ENCODE measurements at places on chromosomes 1 and 21. TPM values are rescaled to one million over a fixed set of nuclear protein-coding genes. Genes with fewer than 3 reads are reported as not detected.

The RC3H1 gene
- 50.3 TPM for total RNA-seq

DNA sequence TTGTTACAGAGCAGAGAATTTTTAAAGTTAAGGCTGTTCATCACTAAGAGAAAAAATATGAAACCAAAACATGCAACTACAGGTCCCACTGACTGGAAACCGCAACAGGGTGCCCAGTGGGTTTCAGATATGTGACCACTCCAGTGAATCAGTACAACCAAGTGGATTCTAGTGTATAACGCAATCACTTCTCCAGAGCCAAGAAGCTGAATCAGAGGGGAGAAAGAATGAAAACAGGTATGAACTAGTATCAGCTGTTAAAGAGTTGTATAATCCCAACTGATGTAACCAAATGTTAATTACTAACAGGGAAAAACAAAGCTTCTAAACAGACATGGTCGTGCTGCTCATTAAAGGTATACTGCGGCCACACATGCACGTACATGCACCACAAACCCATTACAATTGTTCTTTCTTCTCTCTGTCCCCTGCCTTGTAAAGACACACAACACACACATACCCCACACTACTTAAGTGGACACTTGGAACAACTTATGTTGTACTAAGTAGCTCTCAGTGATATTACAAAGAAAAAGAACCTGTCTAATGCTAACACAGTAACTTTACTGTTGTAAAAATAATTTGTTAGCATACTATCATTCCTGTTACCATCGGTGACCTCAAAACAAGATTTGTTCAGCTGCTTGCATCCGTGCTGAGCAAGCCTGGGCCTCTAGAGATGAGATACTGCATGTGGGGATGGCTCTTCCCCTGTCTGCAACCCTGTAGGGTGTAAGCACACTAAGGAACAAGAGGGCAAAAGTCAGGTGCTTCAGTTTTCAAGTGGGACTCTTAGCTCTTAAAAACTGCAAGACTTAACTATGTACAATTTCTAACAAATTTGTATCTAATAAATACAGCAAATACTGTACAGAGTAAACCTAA lies 74.2 kb downstream of the PTPN14 start:
- H3K4me3 ChIP-seq: no peak overlapping the region
- no peaks in the 10 kb centered on the region for H3K4me1 ChIP-seq
- no peak overlapping the region for H3K27ac ChIP-seq

- H3K36me3 ChIP-seq: no peaks in the 10 kb centered on the region
- H3K4me1 ChIP-seq: no peaks in the 10 kb centered on the region
- DNase-seq: no peak
- no peak overlapping the region for H3K27ac ChIP-seq
These were observed 77.6 kb upstream of the RGS18 start for GRCh38 chr1:192080684-192081083.

GRCh38 chr1:96362623-96363022 lies 359.0 kb upstream of the PTBP2 start:
- no peak overlapping the region for H3K4me3 ChIP-seq
- no peak overlapping the region for H3K27ac ChIP-seq

The C8A gene
- total RNA-seq: not detected

- H3K4me1 ChIP-seq: no peaks in the 10 kb centered on the region
- H3K27ac ChIP-seq: no peak overlapping the region
- H3K4me3 ChIP-seq: no peak overlapping the region
- DNase-seq: no peak
- H3K36me3 ChIP-seq: no peaks in the 10 kb centered on the region
- no peaks in the 10 kb centered on the region for H3K27me3 ChIP-seq
These were observed 359.0 kb downstream of the RGS7 start for GRCh38 chr1:240998024-240998423.

DNA sequence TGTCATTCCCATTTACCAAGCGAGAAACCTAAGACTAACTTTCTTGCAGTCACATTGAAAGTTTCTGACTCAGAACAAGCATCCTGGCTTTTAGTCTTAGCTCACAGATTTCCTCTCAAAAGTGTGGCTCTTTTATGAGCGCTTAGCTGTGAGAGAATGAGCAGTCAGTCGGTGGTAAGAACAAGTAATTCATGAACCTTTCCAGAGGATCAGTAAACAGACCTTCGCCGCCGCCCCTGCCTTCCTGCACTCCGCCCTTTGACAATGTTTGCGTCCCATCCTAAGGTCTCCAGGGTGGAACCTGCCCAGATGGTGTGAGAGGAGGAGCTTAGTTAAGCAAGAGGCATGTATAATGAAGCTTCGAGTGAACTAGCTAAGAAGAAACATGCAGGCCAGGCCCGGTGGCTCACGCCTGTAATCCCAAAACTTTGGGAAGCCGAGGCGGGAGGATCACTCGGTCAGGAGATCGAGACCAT lies 142.4 kb downstream of the GLUL start:
- no peaks in the 10 kb centered on the region for H3K27me3 ChIP-seq
- no peak overlapping the region for H3K27ac ChIP-seq
- no peaks in the 10 kb centered on the region for H3K36me3 ChIP-seq

DNA sequence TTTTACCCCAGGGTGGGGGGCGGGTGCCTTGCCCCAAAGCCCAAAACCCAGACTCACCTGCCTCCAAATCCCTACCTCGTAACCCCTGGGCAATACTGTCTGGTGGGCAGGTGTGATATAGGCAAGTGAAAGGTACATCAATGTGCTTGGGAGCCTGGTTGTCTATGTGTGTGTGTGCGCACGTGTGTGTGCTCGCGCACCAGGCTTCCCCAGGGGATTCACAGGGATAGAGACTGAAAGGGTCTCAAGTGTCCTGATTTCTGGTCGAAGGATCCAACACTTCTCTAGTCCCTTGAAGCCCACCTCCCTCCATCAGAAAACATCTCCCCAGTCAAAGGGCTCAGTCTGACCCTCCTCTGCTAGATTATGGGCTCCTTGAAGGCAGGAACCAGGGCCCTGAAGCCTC lies 28.9 kb upstream of the EPB41 start:
- H3K4me1 ChIP-seq: peaks cover 66% of the 10 kb centered on the region
- H3K27me3 ChIP-seq: no peaks in the 10 kb centered on the region
- no peak overlapping the region for H3K4me3 ChIP-seq
- peak overlapping the region; percentile 68 for H3K27ac ChIP-seq

GRCh38 chr1:67469431-67469830 lies 39.2 kb upstream of the SERBP1 start:
- DNase-seq: no peak
- H3K27ac ChIP-seq: no peak overlapping the region
- no peaks in the 10 kb centered on the region for H3K27me3 ChIP-seq
- H3K4me3 ChIP-seq: no peak overlapping the region

The SELE gene
- total RNA-seq: not detected

DNA sequence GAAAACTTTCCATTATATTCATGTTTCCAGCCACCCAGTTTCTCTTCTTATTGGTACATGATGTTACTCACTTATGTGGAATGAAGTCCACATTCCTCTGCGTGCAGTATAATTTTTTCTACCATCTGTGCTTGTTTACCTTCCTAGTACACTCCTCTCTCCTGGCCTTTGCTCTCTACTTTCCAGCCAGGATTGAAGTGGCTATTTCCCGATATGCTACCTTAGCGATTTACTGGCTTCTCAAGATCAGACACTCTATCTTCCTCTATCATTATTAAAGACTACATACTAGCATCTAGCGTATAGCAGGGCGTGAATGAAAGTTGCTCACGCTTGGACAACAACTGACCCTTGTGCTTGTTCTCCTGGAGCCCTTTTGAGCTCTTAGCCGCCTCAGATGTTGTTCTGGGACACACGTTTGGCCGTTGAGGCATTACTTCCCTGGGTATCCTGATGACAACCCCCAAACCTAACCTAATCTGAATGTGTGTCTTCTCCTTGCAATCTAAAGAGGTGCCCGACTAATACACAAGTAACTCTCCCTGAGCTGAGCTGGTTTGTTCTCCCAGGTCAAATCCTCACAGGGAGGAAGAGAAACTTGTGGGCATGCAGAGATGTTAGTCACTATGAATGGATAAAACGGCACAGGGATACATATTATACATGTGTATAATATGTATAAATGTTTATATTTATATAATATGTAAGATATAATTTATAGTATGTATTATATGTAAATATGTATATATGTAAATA lies 13.4 kb upstream of the MTARC2 start:
- no peak for DNase-seq
- no peak overlapping the region for H3K4me3 ChIP-seq
- H3K4me1 ChIP-seq: peaks cover 3% of the 10 kb centered on the region
- no peaks in the 10 kb centered on the region for H3K27me3 ChIP-seq
- H3K36me3 ChIP-seq: no peaks in the 10 kb centered on the region

GRCh38 chr1:10657088-10657847 lies 139.2 kb downstream of the CASZ1 start:
- H3K36me3 ChIP-seq: peaks cover 11% of the 10 kb centered on the region
- no peaks in the 10 kb centered on the region for H3K27me3 ChIP-seq
- H3K27ac ChIP-seq: no peak overlapping the region
- no peak for DNase-seq

The LHX4 gene
- 0.03 TPM for total RNA-seq

The PTAFR gene
- 0.37 TPM for total RNA-seq

The KRTAP13-2 gene
- not detected for total RNA-seq

The SLC45A3 gene
- 0.35 TPM for total RNA-seq

DNA sequence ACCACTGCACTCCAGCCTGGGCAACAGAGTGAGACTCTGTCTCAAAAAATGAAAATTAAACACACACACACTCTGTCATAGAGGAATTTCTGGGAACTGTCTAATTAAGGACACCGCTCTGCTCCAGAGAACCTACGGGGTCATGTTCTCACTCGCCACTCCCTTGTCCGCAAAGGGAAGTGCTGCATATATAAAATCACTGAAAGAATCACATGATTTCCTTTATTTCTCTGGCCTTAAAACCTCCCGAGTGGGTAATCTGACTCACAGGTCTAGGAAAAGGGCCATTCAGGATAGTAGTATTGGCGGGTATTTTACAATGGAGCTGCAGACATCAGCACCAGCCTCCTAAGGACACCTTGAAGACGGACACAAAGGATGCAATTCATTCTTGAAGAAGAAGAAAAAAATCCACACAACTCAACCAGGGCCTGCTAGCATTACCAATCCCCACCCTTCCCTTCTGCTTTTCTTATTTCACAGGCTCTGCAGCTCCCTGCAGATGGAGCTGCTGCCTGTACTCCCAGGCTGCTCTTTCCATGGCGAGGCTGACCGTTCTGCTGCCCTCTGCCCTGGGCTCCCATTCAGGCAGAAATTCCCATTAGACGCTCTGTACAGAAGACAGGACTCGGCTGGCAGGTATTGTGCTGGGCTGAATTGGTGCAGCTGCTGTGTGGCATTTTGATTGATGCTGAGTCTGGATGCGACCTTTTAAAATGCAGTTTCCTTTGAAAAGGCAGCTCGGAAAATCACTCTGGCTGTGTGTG lies 53.3 kb upstream of the FAM89A start:
- no peak overlapping the region for H3K27ac ChIP-seq
- H3K4me1 ChIP-seq: no peaks in the 10 kb centered on the region

DNA sequence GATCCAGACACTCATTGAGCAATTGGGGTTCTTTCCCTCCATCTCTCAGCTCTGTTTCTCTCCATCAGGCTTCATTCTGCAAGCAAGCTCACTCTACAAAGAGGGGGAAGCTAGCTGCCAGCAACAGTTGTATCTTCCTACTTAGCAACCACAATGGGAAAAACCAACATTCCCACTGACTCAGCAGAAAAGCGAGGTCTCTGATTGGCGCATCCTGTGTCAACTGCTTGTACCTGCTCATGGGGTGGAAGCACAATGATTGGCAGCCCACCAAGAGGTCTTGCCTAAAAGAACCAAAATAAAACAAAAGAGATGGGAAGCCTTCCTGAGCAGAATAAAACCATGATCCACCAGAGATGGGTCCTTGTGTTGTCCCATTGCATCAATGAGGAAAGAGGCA lies 4.0 kb upstream of the CDA start:
- peaks cover 5% of the 10 kb centered on the region for H3K4me1 ChIP-seq
- peaks cover 2% of the 10 kb centered on the region for H3K27me3 ChIP-seq

The SDC3 gene
- total RNA-seq: 0.95 TPM

GRCh38 chr1:41975850-41976569 lies 57.3 kb upstream of the HIVEP3 start:
- no peak overlapping the region for H3K27ac ChIP-seq
- no peaks in the 10 kb centered on the region for H3K27me3 ChIP-seq
- DNase-seq: no peak
- no peak overlapping the region for H3K4me3 ChIP-seq
- no peaks in the 10 kb centered on the region for H3K36me3 ChIP-seq

GRCh38 chr1:197399755-197400521 lies 131.9 kb downstream of the CRB1 start:
- H3K4me3 ChIP-seq: no peak overlapping the region
- H3K4me1 ChIP-seq: no peaks in the 10 kb centered on the region
- H3K27ac ChIP-seq: no peak overlapping the region

DNA sequence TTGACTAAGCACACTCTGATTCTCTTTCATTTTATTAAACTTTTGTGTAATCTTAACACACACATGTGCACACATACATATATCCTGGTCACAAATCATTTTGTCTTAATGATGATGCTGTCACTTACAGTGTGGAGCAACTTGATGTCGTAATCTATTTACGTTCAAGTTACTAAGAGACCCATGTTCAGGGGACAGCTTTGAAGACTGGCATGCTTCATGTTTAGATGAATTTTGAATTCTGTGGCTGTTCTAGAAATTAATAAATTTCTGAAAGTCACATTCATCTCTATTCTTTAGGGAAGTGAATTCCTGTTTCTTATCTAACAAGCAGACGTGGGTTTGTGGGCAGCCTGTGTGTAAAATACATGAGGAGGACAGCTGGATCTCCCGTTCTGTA lies 1637.8 kb downstream of the PLA2G4A start:
- no peak for DNase-seq
- no peak overlapping the region for H3K4me3 ChIP-seq
- H3K27ac ChIP-seq: no peak overlapping the region
- H3K36me3 ChIP-seq: no peaks in the 10 kb centered on the region
- H3K27me3 ChIP-seq: no peaks in the 10 kb centered on the region

DNA sequence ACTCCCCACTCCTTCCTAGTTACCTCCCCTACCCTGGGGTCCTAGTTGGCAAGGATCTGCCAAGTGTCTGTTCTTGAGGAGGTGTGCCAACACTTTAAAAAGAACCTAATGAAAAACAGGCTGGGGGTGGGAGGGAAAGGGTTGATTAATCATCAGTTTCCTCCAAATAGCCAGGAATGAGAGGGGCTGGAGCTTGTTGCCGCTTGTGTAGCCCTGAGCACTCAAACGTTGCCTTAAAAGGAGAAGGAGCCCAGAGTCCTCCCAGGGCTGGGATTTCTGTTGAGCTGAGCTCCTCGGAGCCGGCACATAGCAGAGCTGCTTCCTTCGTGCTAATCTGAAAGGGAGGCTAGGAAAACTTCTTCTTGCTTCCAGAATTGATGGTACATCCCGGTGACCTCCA lies 15.9 kb downstream of the SHISA4 start:
- no peak overlapping the region for H3K4me3 ChIP-seq
- DNase-seq: no peak
- no peaks in the 10 kb centered on the region for H3K36me3 ChIP-seq
- no peak overlapping the region for H3K27ac ChIP-seq

The CXADR gene
- 0.35 TPM for total RNA-seq

DNA sequence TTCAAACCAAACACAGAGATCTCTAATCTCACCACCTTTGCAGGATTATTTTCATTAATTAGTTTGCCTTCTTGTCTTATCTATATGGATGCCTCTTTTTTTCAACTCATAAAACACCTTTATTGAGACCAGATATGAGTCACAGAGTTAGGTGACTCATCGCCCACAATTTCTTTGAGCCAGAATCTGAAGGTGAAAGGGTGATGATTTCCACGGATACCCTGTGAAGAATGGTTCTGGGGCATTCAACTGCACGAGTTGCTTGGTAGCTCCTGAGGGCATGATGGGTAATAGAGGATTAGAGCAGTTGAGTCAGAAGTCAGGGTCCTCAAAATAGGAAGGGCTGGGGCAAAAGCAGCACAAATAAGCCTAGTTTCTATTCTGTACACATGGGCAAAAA lies 128.2 kb downstream of the TBX19 start:
- DNase-seq: no peak
- H3K4me1 ChIP-seq: peaks cover 19% of the 10 kb centered on the region
- peak overlapping the region; percentile 67 for H3K27ac ChIP-seq
- H3K27me3 ChIP-seq: no peaks in the 10 kb centered on the region
- no peaks in the 10 kb centered on the region for H3K36me3 ChIP-seq
